ENCODE measurements at places on chromosomes 12 and 14.

DNA sequence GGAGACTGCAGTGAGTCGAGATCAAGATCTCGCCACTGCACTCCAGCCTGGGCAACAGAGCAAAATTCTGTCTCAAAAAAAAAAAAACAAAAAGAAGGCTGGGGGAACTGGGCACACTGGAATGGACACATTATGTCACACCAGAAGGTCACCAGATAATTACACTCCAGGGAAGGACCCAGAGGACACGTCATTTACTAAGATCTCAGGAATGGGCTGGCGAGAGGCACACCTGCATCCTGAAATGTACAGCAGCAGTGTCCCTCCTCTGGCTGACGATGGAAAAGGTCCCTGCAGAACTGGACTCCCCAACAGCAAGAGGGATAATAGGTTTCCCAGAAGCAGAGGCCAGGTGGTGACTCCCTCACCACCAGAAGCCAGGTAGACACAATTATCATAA, 243.5 kb downstream of the BCL11B start:
- DNase-seq: no peak

- DNase-seq: no peak
Measured at GRCh38 chr12:77337362-77337761, 272.0 kb upstream of the E2F7 start.

DNA sequence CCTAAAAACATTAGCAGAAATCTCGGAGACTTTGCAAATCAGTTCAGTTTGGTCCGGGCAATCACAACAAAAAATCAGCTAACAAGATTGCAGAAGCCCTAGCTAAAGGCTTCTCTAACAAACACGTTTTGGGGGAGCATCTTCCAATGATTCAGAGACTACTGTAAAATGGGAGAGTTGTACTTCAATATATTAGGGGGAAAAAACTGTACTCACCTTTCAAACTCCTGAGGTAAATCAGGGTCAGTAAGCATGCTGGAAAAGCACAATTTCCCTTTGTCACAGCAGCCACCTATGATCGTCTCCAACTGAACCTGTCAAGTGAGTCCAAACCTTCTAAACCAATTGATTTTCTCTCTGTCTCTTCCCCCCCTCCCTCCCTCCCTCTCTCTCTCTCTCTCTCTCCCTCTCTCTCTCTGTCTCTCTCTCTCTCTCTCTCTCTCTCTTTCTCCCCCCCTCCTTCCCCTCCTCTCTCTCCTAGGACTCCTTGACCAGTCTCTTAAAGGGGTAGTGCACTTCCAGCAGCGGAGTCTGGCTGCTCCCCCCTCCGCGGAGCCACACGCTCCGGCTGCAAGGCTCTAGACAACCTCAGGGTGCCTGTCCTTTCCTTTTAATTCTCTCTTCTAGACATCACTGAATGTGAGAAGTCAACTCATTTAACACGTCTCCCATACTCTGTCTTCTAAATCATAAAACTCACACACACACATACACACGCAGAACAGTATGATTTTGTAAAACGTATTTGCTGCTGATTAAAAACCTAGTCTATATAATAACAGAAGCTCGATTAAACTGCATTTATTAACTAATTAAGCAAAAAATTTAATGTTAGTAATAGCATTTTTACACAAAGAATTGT, at the start of gene SOX5:
Gene SOX5, minus strand, starts transcription at position 323 of the 862 bp plus-strand sequence. Its CDS starts 69 bp downstream, at position 254.
- DNase-seq: no peak

DNA sequence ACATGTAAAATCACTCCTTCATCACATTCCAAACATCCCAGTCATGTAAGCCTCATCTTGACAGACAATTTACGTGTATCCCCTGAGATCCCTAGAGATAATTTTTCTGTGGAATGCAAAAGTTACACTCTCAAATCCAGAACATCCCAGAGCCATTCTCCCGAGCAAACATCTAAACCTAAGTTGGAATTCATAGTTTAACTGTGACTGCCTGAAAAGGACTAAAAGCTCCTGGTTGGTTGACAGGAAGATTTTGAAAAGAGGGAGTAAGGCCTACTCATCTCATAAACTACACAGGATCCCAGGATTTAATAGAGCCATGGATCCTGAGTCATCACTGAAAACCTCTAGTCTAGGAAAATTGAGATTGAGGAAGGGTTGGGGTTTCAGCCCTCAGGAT, 123.6 kb downstream of the SCN8A start:
- no peak for DNase-seq

DNA sequence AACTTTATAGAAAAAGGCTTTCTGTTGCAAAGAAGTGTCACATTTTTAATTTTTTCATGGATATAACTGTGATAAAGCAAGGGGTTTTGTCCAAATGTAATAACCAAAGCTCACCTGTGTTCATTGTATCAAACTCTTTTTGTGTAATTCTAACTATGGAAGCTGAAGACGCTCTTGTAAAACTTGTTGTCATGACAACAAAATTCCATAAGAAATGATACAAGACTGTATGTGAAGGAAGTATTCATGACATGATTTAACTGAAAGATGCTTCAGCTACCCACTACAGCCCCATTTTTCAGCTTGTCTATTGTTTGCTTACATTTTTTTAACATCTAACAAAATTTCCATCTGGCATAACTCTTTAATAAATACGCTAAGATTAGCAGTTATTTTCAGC, 360.9 kb downstream of the KCNH5 start:
- DNase-seq: no peak

DNA sequence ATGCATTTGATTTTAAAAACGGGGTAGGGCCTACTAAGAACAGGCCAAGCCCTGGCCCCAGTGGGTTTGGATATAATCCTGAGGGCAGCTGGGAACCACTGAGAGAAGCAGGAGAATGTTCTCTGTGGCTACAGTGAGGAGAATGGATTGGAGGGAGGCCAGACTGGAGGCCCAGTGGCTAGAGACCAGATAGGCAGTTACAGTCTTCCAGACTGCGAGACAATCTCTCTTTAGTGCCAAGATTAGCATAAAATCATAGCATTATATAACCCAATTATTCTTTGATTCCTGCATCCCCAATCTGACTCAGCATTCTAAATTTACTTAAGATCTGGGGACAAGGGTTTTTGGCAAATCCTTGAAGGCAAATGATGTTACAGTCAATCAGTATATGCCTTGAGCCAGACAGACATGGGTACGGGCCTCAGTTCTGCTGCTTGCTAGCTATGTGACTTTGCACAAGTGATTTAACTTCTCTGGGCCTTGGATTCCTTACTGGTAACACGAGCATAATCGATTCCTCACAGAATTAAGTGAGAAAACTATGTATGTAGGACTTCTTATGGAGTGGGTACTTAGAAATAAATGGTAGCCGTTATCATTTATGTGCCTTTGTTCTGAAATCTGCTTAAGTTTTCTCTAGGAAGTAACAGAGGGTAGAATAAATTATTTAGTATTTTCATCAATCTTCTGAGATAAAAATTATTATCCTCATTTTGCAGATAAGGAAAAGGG, 18.3 kb downstream of the NINJ2 start:
- no peak for DNase-seq

- no peak for DNase-seq
Measured at GRCh38 chr12:58171914-58172313, 230.5 kb downstream of the ATP23 start.

- DNase-seq: no peak
Measured at GRCh38 chr14:100834794-100835547, 9.1 kb downstream of the MEG3 start.

DNA sequence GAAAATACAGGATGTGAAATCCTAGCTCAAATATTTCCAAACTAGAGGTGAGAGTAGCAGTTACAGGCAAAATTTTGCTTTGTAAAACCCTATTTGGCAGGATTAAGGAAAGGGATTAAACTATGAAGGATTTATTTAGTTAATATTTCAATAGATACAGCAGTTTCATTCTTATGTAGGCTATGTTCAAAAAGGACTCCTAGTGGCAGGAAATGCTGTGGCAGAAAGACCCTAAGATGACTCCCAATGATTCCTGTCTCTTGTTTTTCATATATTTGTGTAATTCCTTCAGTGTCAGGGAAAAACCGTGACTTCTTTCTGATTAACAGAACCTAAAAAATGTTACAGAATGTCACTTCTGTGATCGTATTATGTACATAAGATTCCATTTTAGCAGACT, 299.5 kb upstream of the RPL10L start:
- no peak for DNase-seq

DNA sequence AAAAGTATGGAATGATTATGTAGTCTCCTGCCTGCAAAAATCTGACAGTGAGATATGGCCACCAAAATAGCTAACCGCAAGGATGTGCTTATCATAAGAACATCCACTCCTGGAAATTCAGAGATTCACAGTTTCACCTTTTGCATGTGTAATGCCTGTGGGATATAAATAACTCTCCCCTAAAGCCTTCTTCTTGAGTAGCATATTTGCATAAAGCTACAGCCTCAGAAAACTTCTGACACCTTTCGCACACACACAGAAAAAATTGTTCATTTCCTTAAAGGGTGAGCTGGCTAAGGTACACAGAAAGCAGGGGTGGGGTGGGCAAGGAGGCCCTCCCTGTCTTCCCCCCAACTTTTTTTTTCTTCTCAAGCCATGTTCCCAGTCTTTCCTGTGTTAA, 3.1 kb upstream of the IGF1 start:
- DNase-seq: no peak

- no peak for DNase-seq
Measured at GRCh38 chr14:56754921-56755320, 55.4 kb downstream of the OTX2 start.

GRCh38 chr12:113222730-113223531, 1.7 kb downstream of the TPCN1 start:
- no peak for DNase-seq

- no peak for DNase-seq
Measured at GRCh38 chr14:96261772-96262655, 6.0 kb downstream of the BDKRB1 start.

DNA sequence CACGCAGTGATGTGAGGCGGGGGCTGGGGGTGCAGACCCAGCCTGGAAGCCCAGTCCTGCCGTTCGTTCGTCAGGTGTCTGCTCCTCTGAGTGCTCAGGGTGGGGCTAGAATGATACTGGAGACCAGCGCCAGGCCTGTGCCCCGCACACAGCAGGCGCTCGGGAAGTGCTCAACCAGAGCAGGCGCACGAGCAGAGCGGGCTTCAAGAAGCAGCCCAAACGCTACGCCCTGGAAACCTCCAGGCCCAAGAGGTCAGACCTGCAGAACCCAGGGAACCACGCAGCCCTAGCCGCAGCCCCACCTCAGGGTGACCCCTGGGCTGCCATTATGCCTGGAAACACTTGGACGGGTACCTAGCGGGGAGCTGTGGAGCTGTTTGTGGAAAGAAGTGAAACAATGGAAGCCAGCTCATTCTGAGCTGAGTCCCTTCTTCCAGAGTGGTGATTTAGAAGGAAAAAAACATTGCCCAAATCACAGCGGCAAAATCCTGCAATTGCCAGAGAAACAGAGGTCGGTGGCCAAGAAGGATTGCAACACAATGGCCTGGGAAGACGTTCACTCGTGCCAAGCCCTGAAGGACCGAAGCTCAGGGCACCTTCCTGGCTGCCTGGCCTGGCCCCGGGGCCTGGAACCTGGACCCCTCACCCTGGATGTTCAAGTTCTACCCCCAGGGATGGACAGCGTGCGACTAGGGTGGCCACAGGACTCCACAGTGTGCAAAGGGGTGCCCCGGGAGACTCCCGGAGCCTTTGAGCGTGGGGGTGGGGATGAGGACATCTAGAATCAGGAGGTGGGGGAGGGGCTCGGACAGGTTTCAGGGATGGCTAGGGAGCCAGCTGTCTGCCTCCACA, 40.4 kb upstream of the DIO3 start:
- no peak for DNase-seq

DNA sequence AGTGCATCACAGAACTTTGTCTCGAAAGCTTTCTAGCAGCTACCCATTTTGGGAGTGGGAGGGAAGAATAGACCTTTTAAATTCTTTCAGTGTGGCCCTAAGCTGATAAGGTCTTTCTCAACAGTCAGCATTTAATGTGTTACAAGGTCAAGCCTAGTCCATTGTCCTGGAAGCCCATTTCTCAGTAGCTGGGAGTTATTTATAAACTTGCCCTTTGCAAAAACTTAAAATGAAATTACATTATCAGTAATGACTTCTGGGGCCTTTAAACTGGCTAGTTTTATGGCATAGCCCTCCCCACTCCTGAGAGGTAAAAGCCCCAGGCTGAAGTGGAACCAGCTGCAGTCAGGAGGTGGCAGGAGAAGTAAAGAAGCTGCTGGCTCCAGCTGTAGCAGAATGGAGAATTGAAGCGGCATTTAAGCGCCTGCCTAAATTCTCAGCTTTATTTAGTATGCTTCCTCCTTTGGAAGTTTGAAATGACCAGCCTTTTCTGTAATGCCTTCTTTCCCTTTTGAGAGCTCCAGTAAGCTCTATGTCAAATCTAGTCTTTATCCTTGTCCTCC, 12.4 kb downstream of the COPZ1 start:
- DNase-seq: no peak
